ENCODE measurements at places on chromosomes 6 and 20.

DNA sequence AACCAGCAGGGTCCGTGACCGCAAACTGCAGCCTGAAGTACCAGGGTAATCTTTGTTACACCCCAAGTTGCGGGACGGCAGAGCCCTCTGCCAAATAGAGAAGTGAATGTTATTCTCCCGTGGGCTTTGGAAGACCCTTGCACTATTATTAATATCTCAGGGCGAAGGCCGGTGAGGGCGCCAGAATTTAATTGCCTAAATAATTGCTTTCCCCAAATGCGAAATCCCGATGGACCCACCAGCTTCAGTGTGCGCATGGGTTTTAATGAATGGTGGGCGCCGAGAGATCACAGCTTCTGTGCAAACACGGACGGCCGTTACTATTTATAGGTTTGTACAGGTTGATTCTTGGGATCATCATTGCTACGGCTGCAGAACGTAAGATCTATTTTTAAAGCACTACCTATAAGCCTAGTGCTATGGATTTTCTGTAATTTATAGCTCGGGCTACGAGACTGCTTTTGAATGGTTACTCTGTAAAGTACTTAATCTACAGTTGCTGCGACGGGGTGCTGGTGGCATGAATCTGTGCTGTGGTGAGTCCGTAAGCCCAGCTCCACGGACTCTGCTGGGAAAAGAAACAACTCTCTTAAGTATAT is 15.2 kb upstream of the PHACTR3 start:
- DNase-seq, result no peak

DNA sequence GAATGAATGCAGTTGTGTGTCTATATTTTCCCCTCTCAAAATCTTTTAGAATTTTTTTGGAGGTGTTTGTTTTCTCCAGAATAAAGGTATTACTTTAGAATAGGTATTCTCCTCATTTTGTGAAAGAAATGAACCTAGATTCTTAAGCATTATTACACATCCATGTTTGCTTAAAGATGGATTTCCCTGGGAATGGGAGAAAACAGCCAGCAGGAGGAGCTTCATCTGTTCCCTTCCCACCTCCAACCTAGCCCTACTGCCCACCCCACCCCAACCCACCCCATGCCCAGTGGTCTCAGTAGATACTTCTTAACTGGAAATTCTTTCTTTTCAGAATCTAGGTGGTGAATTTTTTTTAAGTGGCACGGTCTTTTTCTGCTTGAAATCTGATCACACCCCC is 127.8 kb downstream of the CD109 start:
- DNase-seq, result no peak

- DNase-seq, result no peak
These were observed 207.7 kb upstream of the SNX9 start for GRCh38 chr6:157615420-157615769.

DNA sequence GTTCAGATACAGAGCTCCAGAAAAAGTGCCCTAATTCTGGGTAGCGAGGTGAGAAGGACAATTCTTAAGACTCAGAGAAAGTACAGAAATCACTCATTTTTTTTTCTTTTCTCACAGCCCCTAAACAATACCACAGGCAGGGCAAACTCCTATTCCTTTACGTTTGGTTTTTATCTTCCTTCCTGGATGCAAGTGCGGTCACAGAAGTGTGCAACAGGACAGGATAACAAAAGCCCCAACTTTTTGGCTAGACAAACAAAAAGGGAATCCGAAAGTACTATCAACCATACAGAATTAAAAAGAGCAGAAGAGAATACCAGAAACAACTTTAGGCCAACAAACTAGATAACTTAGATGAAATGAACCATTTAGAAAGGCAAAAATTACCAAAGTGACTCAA is 18.4 kb upstream of the BEND6 start:
- no peak for DNase-seq

- no peak for DNase-seq
These were observed 13.8 kb upstream of the NTSR1 start for GRCh38 chr20:62694868-62695267.

DNA sequence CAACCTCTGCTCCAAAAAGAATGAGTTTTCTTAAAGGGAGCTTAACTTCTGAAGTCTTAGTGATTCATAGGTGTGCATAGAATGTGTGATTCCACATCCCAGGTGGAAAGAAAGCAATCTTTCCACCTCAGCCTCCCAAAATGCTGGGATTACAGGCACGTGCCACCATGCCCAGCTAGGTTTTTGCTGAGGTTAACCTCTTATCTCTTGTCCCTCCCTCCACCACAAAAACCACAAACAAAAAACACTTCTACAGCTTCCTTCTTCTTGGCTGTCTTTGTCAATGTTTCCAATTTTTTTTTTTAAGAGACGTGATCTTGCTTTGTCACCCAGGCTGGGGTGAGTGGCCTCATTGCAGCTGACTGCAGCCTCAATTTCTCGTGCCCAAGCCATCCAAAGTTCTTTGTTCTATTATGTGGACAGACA is 8.1 kb upstream of the CSE1L start:
- DNase-seq, result peak; percentile 21

GRCh38 chr6:105733556-105734162 is 330.8 kb upstream of the PREP start:
- DNase-seq, result no peak

GRCh38 chr6:115602466-115602865 is 458.2 kb downstream of the FRK start:
- DNase-seq, result no peak

DNA sequence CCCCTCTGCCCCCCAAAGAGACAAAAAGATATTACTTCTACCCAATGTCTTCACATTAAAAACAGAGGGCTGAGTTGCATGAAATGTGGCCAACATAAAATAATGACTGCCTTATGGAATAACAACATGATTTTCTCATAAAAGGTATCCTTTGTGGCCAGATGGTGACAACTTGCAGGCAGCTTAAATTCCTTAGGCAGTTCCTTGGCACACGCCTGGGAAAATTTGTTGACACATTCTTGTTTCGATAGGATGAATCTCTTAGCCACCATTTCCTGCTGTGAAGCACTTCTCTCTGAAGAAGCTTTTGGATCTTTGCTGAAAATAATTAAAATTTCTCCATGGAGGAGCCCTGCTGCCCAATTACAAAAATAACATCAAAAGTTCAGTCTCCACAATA is 109.0 kb upstream of the COL21A1 start:
- DNase-seq, result no peak

- peak; percentile 55 for DNase-seq
These were observed 125.2 kb downstream of the HIVEP2 start for GRCh38 chr6:142819603-142820337.

GRCh38 chr6:170221753-170222400 is 69.0 kb downstream of the DLL1 start:
- DNase-seq, result no peak

DNA sequence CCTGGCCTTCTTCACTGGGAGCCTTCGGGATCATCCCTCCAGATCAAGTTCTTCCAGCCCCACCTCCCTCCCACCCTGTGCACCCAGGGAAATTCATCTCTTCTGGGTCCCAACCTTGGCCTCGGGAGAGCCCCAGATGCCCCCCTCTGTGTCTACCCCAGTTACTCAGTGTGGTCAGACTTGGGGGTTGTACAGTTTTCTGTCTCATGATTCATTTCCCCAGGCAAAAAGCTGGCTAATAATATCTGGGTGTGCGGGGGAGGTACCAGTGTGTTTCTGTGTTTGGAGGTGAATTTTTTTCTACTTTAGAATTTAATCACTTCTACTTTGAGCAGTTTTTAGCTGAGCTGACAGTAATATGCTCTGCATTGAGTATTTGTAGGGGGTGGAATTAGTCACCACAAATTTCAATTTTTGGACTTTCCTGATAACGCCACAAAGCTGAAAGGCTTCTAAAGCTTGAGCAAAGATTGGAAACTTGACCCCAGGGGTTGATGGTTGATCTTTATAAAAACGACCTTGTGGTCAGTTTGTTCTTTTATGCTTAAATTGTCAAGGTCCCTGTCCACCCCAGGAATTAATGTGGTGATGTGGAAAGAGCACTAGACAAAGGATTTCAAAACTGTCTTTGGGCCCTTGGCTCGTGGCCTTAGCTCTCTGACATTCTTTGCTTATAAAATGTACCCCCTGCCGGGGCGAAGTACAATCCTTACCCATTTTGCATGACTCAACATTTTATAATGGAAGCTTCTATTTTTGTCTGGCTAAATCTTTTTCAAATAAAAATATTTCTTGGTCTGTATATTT is 284.7 kb upstream of the TAB2 start:
- peak; percentile 60 for DNase-seq

DNA sequence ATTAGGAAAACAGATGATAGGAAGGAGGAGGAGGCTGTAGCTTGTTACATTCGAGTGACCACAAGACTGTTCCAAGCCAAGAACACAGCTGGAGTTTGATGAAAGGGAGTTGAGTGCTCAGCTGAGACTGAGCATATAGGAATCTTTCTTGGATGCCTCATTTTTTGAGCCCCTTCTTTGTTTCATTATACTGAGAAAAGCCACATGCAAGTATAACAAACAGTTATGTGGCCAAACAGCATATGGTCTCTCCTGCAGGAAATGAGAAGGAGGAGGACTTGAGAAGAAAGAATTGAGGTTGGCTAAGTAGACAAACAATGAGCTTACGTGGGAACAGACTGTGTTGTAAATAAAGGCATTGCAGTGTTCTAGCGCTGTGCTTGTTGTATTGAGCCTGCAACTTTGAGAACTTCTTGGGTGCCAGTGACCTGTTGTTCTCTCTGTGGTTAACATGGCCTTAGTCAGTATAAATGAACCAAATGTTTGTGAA is 78.3 kb downstream of the AKAP7 start:
- DNase-seq, result no peak

DNA sequence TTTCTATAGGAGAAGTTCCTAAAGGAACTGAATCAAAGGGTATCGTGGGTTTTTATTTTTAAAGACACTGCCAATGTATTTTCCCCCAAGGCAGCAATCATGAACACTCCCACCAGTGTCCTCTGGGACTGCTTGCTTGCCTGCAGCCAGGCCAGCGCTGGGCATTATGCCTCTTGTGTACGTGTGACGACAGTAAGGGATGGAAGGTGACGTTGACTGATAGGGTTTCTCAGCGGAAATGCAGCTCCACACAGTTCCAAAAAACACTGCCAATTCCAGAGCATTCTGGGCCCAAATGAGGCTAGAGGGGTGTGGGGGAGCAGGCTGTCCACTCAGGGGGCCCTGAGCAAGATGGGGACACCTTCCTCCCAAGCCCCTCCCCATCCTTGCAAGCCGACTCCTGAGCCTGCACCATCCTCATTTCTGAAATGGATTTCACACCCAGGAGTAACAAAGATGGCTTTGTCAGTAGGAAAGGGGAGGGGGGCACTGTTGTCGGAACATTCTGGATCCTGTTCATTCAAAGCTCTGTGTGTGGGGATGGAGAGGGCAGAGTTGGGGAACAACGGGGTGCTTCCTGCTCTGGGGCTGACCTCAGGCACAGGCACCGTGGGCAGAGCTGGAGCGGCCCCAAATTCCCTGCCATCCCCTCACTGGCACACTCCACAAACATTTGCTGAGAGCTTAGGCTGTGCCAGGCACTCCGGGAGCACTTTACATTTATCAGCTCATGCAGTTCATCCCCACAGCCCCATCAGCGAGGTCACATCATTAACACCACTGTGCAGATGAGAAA is 20.0 kb downstream of the PREX1 start:
- DNase-seq, result no peak

DNA sequence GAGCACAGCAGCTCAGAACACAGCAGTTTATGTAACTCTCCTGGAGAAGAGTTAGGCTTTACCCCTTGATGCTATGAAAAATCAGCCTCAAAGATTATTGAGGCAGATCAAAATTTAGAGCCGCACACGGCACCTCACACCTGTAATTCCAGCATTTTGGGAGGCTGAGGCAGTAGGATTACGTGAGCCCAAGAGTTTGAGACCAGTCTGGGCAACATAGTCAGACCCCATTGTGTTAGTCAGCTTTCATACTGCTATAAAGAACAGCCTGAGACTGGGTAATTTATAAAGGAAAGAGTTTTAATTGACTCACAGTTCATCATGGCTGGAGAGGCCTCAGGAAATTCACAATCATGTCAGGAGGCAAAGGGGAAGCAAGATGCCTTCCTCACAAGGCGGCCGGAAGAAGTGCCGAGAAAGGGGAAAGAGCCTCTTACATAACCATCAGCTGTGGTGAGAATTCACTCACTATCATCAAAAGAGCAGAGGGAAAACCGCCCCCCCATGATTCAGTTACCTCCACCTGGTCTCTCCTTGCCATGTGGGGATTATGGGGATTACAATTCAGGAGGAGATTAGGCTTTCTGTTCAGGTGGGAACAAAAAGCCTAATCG is 87.7 kb downstream of the SGK1 start:
- DNase-seq, result no peak

GRCh38 chr6:90098001-90098531 is 198.6 kb downstream of the BACH2 start:
- DNase-seq, result no peak

GRCh38 chr6:3381233-3381921 is 75.5 kb downstream of the SLC22A23 start:
- no peak for DNase-seq

DNA sequence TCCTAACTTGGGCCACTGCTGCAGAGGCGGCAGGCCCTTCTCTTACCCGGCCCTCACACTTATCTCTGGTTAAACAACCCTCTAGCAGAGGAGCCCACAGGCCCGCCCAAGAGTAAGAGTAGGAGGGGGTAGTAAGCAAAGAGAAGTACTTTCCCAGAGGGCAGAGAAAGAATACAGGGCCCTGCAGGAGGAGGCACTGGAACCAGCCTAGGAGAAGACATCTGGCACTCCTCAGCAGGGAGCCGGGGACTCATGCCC is 10.1 kb downstream of the MTCH1 start:
- DNase-seq, result no peak

DNA sequence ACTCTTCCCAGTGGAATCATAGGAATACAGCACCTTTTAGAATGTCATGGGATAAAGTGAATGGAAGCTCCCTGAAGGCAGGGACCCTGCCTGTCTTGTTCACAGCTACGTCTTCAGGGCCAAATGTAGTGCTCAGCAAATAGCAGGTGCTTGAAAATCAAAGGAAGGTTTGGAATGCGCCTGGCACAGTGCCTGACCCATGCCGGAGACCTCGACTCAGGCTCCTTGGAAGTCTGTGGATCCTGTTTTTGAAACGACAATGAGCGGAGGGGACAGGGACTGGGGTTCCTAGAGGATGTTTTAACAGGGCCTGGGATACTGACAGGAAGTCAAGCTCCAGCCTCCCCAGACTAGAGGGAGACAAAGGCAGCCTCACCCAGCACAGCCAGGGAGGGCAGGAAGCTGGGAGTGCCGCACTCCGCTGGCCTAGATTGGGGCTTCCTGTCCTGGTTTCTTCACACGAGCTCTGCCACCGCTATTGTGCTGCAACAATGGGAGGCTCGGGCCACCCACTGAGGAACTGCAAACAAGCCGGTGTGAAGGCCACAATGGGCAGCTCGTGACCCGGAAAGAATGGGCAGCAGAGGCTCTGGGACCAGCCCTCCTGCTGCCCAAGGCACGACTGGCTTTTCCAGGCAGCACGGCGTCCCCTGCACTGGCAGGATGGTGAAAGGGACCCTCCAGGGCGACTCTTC is 76.7 kb downstream of the PREX1 start:
- DNase-seq, result peak; percentile 41

- DNase-seq, result no peak
These were observed 6.9 kb downstream of the RPL10A start for GRCh38 chr6:35474942-35475570.

- DNase-seq, result no peak
These were observed 1.1 kb downstream of the RNASET2 start for GRCh38 chr6:166955121-166955864.

GRCh38 chr6:30013291-30013922 is 47.7 kb upstream of the POLR1H start:
- DNase-seq, result no peak
